ENCODE measurements at places on chromosomes 12 and 14.
A peak's percentile ranks its signal among the peaks of the same experiment; 100 is the strongest.

DNA sequence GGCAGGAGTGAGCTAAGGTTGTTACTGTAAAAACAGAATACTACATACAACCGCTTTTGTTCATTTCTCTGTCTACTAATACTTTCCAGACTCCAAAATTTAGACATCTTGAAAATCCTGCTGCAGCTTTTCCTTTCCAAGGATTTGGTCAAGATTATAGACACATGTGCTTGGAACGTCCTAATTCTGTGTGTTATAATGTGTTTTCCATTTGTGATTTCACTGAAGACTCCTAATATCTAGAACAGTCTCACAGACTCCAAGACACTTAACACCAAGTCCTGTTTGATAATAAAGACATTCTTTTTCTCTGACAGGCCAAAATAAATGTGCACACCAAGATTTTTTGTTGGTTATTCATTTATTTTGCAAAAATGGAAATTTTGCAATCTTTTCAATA, 41.8 kb upstream of the TMTC2 start:
- no peak for DNase-seq

- DNase-seq: no peak
These were observed 11.0 kb upstream of the TBPL2 start for GRCh38 chr14:55451398-55451797.

GRCh38 chr14:69289811-69290520, 30.0 kb downstream of the GALNT16 start:
- no peak for DNase-seq

GRCh38 chr12:88235183-88235833, 93.2 kb downstream of the TMTC3 start:
- no peak for DNase-seq

GRCh38 chr14:49853572-49854375, 1.2 kb upstream of the NEMF start:
- peak; percentile 12 for DNase-seq

DNA sequence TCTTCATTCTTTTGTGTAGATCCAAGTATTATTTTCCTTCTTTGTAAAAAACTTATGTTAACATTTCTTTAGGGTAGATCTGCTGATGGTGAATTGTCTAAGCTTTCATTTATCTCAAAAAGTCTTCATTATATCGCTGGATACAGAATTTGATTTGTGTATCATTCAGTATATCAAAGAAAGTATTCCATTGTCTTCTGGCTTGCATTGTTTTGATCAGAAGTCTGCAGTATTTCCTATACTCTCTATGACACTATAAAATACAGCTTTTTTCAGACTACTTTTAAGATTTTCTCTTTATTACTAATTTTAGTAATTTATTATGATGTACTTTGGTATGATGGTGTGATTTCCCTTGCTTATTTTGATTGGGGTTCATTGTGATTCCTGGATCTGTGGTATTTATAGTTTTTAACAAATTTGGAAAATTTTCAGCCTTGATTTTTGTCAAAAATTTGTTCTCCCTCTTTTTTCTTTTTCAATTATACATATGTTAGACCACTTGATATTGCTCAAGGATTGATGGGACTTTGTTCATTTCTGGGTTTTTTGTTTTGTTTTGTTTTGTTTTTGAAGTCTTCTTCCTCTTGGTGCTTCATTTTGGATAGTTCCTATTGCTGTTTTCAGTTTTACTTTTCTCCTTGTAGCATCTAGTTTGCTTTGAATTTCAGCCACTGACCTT, 176.5 kb downstream of the ZFP36L1 start:
- no peak for DNase-seq

- no peak for DNase-seq
These were observed 20.9 kb upstream of the GPRC5A start for GRCh38 chr12:12870465-12870864.

- DNase-seq: no peak
These were observed 17.5 kb downstream of the PNMA1 start for GRCh38 chr14:73696466-73697400.

Measured in activated naive CD4-positive, alpha-beta T cell (primary cell).